ENCODE measurements at places on chromosomes 12 and 14.
A peak's percentile ranks its signal among the peaks of the same experiment; 100 is the strongest.

DNA sequence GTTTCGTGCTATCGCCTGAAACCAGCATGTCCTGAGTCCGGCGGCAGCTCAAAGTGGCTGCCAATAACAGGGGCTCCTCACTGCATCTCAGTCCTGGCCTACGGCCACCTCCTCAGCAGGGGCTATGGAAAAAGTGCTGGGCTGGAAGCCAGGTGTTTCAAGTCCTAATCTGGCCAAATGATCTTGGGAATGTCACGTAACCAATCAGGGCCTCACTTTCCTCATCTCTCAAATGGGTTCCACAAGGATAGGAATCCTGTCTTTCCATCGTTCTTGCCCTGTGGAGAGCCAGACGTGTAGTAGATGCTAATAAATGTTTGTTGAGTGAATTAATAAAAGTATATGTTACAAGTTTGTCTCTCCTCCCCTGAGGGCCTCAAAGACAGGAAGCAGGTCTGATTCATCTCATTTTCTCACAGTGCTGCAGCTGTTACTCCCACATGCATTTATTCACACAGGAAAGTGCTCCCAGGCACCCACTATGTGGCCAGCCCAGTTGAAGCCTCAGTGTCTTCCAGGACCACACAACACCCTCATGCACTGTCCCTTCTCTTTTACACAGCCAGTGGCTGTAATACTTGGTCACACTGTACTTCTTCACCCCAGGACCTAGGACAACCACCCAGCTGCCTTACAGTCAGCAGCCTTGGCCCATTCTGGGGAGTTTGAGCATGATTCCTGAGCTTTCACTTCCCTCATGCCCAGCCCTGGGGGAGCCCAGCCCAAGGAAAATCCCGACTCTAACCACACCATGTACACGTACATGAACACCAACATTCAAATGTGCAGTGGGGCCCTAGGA, 5.0 kb downstream of the CMKLR1 start:
- peak; percentile 41 for DNase-seq

- no peak for DNase-seq
These were observed 235.2 kb upstream of the CRY1 start for GRCh38 chr12:107328442-107329133.

GRCh38 chr12:3303410-3304136, 187.4 kb upstream of the PRMT8 start:
- no peak for DNase-seq

DNA sequence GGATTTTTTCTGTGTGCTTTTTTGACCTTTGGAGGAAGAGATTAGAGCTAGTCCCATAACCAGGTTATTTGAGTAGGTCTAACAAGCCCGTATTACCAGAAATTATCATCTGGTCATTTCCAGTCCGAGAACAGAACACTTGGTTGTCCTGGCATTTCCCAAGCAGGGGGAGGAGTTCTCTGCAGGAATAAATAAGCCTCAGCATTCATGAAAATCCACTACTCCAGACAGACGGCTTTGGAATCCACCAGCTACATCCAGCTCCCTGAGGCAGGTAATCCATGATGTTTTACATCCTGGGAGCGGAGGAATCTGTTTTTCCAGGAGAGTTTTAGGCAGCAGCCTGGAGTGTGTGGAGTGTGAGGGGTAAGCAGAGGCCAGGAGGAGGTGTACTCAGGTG, at the start of gene SERPINA3:
SERPINA3 (plus strand) TSS at position 218 of the 400 bp plus-strand sequence. CDS start 2,051 bp downstream, outside the sequence.
- peak; percentile 35 for DNase-seq

DNA sequence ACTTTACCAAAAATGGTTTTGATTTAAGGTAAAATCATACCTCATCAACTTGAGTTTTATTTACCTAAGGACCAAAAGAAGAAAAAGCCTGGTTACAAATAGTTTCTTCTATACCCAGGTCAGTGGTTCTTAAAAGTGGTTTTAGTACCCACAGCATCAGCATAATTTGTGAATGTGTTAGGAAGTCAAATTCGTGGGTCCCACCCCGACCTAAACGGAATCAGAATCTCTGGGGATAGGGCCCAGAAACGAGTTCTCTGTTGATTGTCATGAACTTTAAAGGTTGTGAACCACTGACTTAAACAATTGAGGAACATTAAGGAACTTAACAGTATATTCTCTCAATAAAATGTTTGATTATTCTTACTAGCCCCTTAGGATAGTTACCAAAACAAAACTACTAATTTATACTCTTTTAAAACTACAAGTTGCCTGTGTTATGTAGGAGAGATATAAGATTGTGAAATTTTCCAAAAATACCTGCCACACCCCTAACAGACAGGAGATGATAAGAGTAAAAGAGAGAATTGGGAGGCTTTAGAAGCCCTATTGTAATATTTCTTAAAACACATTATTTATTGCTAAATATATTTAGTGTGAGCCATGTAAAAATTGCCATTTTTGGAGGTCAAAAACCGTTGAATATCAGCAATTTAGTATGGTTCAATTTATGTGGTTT, 669 bp upstream of the SLC25A21 start:
- DNase-seq, result no peak

DNA sequence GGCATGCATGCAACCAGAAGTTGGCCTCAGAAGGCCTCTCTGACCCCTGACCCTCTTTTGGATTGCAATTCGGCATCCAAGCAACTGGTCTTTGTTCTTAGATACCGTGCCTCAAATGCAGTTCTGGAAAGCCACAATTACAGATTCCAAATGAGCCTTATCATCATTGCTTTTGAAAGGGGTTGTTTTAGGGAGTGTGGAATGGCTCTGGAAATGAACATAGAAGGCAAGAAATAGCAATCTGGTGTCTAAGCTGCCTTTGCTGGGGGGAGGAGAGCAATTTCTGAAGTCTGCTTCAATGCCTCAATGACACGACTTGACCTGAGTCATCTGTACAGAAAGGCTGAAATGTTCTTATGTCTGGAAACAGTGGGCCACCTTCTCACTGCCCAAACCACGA, 250.1 kb downstream of the NUAK1 start:
- peak; percentile 59 for DNase-seq

DNA sequence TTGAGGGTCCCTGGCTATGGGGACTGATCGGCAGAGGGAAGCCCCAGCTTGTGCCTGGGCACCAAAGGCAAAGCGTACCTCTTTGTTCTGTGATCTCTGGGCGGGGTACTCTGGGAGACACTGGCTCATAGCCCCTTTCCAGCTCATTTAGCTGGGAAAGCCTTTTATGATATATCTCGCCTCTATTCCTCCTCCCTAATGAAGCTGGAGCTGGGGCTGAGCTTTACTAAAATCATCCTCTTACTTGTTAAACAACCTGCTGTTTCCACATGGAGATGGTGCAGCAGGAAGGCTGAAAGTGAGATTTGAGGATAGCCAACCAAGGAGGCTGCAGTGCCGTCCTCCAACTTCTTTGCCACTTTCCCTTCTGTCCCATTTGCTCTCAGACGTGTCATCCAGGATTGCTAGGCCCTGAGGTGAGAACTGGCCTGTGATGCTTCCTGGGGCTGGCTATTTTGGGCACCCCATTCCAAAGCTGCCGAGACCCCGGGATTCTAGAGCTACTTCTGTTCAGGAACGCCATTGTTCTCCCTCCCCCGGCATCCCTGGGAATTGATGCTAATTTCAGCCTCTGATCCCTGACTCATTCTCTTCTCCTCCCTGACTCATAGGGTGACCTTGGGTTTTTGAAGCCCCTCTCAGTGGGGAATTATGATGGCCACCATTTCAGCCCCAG, 16.0 kb downstream of the PDE1B start:
- DNase-seq, result no peak

GRCh38 chr14:40133463-40133862, 701.2 kb upstream of the FBXO33 start:
- DNase-seq, result no peak

GRCh38 chr12:6459004-6459337, 7.1 kb downstream of the TAPBPL start:
- no peak for DNase-seq

- DNase-seq, result no peak
These were observed 728.8 kb downstream of the RERGL start for GRCh38 chr12:17361224-17361623.

DNA sequence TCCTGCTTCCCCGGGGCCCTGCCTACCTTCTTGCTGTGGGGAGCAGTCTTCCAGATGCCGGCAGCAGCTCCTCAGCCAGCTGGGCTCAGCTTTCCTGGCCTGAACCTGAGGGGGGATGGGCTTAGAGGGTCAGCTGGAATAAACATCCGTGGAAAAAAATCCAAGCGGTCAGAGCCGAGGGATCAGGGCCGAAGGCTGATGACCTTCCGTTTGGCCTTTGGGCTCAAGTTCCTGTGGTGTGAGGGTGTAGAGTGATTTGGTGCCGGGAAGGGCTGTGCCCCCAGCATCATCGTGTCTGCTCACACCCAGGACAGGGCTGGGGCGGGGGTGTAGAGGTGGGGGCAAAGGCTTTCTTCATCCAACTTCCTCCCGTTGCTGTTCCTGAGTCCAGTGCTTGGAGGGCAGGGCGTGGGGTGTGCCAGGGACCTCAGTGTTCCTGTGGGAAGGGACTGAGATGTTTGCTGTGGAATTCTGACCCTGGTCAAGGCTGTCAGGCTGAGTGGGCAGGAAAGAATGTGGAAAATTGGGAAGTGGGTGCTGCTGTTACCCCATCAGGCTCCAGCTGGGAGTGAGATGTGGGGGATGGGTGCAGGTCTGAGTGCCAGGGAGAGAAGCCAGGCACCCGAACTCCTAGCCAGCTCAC, 2.6 kb downstream of the SMIM41 start:
- peak; percentile 86 for DNase-seq

DNA sequence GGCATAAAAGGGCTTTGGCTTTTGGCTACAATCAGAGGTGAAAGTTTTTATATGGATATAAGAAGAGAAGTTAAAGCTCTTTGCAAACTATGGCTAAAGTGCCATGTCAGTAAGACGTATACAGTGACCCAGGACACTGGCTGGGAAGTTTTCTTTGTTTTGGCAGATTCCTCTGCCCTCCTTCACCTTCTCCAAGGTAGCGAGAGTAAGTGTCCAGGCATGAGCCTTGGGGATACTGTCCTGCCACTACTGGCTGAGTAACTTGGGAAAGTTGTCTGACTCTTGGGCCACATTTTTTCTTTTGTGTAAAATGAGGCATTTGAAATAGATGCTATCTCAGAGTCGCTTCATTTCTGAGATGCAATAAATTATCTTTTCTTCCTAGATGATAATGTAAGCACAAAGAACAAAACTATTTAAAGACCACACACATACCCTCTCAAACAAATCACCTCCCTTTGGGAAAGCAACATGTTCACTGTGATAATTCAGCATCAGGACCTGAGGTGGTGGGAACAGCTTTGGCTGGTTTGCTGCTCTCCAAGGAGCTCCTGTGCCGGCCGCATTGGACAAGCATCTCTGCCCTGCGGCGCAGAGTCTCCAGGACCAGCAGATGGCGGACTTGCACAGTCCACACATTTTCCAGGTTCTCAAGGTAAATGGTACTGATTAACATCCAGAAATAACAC, 106.3 kb downstream of the PTCSC3 start:
- peak; percentile 71 for DNase-seq
